ENCODE measurements at places on chromosomes 6 and 20.

DNA sequence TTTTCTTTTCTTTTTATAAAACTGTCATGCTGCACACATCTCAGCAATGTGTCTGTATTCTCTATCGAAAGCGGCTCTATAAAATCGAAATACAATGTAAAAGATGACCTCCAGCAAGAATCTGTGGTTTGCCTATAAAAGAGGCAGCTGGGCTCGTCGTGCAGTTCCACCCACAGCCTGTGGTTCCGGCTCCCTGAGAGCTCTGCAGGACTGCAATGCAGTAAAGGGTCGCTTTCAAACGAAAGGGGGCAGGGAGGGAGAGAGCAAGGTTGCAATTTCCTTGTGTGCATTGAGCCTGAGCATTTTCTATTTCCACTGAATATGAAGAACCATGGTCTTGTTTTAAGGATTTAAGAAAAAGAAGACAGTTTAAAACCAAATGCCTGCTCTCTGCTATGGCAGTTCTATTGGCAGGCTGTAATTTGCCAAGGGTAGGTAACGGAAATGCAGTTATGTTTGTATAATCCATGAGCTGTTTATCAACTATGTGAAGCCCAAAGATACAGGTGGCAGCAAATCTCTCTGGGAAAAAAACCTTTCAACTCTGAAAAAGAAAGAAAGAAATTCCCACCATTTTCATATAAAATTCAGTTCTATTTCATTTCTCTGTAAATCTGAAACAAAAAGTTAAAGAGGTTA, 236.5 kb downstream of the HACE1 start:
- no peak for DNase-seq

DNA sequence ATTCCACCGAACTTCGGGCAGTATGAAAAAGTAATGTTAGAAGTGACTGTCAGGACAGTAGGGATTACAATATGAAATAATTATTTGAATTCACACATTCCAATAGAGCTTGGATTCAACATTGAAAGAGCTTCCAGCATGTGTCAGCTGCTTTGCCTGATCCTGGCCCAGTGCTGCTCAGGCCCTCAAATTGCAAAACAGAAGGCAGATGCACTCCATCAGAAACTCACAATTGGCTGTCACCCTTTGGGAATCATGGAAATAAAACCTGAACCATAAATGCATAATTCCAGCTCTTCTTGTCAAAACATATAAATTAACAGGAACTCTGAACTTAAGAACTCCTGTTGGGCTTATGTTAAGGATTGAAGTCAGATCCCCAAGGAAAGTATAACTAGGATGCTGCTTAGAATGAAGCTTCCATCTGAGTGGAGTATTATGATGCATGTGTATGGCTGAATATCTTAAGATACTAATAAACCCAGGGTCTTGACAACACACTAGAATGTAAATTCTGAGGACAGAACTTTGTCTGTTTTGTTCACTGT, 1.8 kb upstream of the NDUFAF4 start:
- no peak for DNase-seq

GRCh38 chr6:97189767-97190166, 93.2 kb downstream of the MMS22L start:
- DNase-seq: no peak

DNA sequence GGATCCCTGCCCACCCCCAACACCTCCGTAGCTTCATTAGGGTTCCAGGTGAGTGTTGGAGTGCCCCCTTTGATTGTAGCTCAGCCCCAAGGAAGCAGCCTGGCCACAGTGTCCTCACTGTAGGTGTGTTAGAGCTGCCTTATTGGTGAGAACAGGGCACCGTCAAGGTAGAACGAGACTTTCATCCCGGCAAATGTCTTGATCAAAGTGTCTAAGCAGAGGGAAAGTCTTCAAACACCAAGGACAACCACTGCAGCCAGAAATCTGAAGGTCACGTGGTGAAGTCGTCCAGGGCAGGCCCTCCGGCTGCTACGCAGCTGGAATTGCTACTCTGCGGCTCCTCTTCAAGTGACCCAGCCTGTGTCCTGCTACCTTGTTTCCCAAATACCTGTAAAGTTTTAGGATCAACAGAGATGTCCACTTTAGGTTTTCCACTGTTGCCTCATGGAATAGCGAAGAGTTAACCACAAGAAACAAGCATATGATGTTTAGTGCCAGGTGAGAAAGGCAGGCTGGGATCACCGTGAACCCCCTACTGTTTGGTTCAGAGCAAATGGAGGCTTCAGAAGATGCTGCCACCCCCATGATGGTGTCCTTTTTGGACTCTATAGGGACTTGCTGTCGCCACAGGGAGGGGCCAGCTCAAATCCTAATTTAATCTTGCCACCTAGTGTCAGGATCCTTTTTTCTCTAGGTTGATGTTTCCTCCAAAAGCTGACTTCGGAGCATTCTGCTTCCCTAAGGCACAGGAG, 1.7 kb upstream of the DLL1 start:
- no peak for DNase-seq

GRCh38 chr20:19961293-19961692, 55.9 kb upstream of the NAA20 start:
- DNase-seq: no peak

DNA sequence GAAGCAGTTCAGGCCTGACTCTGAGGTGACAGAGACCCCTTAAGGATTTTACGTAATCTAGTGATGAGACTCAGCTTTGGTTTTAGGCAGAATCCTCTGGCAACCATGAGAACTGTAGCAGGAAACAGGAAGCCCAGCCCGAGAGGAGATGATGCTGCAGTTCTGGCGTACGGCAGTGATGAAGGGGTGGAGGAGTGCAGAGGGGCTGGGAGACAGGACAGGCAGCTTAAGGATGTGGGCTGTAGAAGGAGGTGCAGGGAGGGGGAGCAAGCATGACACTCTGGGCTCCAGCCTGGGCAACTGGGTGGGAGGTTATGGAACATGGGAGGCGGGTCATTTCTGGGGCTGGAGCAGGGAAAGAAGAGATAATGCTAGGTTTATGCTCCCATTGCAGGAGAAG, 67.1 kb downstream of the LRFN2 start:
- no peak for DNase-seq

DNA sequence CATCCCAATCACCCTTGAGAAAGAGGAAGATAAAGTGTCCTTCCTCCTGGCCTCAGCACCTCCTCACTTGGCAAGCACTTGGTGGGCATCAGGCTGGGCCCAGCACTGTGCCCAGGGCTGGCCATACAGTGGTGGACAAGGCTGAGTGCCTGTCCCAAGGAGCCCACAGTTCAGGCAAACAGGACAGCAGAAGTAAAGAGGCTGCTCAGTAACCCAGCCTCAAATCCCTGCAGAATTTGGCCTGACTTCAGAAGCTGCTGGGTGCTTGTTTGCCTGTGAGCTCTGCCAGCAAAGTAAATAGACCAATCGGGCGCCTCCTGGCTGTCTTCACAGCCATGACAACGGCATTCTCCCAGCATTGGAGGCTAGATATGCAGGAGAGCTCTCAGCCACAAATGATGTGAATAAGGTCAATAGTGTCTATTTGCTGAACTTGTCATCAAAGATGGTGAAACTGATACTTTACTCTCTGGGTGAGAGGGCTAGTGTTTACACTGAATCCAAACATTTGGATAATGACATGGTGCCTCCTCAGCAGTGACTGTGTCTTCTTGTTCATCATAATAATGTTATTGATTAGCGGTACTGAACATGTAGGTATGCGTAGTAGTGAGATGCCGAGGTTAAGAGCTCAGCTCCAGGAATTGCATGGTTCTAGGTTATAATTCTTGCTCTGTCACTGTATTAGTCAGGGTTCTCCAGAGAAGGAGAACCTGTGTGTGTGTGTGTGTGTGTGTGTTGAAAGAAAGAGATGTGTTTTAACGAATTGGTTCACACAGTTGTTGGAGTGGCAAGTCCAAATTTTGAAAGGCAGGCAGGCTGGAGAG, 36.9 kb upstream of the FANCE start:
- DNase-seq: peak; percentile 68

- peak; percentile 95 for DNase-seq
These were observed 15.1 kb downstream of the ACSS1 start for GRCh38 chr20:25042531-25043498.

DNA sequence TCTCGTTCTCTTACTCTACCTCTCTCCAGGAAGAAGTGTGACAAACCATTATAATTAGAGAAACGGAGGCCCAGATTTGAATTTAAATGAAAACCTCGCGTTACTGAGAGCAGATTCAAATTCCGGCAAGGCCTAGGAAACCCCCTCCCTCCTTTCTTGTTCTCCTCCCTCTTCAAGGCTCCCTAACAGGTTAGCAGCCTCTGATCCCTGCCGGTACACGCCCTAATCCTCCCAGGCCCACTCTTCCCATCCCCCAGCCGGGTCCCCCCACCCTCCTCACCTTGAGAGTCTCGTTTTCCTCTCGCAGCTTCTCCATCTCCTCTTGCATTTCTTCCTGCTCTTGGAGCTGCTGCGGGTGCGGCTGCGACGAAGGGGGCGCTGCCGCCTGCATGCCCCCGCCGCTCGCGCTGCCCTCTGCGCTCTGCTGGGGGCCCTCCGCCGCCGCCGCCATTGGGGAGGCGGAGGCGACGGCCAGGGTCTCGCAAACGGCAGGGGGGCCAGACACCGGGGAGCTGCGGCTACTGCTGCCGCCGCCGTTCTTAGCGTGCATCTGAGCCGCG, 3.8 kb downstream of the MTCL3 start:
- DNase-seq: no peak

DNA sequence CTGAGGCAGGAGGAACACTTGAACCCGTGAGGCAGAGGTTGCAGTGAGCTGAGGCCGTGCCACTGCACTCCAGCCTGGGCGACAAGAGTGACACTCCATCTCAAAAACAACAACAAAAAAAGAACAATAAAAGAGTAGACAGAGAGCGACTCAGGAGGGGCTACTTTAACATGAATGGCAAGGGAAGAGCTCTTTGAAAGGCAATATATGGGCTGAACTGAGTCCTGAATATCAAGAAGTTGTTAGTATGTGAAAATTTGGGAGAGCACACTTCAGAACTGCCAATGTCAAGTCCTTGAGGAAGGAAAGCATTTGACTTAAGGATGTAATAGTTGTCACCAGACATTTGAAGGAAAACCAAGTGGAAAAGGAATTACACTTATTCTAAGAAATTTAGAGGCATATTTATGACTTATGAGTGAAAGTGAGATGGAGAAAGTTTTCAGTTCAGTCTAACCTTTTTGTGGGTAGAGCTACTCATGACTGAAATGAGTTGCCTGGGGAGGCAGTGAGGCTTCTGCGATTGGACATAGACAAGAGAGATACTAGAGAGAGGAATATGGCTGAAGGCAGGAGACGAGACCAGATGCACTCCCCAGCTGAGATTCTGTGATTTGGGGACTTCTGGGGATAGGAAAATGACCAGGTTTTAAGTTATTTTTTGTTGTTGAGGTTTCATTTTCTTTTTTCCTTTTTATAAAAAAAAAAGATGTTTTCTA, 48.6 kb upstream of the SLC16A10 start:
- no peak for DNase-seq

DNA sequence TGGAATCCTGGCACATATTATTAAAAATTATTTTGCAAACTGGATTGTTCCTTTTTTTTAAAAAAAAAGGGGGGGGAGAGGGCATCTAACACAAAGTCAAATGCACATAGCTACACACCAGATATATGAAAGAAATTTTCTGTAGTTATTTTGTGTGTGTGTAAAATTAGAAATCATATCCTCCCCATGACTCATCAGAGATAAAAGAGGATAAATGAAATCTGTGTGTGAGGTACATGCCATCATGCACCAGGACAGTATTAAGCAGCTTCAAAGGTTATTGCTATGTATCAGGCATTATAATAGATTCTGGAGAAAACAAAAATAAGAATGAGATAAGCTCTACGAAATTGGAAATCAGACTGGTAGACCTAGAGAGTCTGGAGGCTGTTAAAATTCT, 5.2 kb downstream of the BTBD9 start:
- no peak for DNase-seq

GRCh38 chr6:7637533-7637932, 47.5 kb downstream of the SNRNP48 start:
- DNase-seq: no peak

GRCh38 chr20:63159826-63160640, 55.9 kb downstream of the YTHDF1 start:
- DNase-seq: no peak

DNA sequence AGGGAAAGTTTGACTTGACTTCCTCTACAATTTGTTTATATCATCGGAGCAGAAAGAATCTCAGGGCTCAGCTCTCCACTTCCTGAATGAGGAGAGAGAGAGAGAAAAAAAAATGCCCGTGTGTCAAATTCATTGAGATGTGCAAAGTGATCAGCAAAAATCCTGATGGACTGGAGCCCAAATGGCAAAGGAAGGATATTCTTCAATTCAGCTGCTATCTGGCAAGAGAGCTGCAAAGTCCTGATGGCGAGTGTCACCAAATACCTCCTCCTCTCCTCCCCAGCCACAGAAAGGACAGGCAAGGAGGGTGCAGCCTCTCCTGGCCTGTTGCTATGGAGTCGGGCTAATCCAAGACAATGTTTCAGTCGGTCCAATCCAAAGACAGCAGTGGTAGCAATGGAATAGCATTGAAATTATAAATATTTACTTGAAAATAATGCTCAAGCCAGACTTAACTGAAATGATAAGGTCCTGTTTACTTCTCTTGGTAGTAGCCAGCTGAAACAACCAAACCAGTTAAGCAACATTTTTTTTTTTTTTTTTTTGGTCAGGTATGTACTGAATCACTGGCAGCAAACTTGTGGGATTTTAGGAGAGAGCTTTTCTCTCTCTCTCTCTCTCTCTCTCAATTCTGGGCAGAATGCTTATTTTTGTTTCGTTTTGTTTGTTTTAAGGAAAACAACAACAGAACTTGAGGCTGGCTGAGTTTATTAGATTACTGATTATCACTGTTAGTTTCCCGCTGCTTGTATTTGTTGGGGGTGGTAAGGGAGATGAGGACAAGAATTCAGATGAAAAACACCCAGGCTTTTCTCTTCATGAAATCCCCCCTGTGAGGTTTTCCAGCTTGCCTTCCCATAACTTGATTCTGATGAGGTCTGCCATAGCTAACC, 204.2 kb downstream of the BCAS1 start:
- DNase-seq: peak; percentile 64

DNA sequence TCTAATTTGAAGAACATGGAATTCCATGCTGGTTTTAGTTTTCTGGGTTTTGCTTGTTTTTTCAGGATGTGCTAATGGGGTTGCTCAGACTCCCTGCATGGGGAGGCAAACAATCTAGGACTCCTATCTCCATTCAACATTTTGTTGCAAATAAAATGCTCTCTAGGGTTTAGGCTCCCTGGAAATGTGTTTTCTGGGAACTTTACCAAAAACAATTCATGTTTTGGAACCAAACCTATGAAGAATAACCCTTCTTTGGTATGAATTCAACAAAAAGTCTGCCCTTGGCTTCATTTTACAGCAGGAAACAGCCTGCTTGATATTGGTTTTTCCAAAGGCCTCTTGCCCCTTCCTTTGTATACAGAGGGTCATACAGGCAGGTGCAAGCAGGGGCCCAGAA, 217.7 kb downstream of the FOXA2 start:
- no peak for DNase-seq

Data from NAMALWA (cell line).